ENCODE measurements at places on chromosomes 3 and 15.

GRCh38 chr3:29514912-29515311 lies 234.0 kb downstream of the RBMS3 start:
- no peak for DNase-seq

DNA sequence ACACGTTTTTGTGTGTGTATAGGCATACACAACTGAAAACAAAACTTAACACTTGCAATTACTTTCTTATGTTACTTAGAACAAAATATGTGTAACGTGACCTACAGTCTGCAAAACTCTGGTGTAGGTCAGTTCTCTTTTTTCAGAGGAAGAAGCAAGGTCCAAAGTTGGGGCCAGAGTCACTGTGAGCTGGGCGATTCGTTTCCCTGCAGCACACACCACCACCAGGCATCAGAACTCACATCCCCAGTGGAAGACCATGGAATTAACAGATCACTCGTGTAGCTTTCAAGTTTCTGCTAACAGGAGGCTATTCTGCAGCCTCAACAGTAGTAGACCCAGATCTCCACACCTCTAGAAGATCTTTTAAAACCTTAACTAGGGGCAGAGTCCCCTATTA lies 25.8 kb downstream of the ANP32A start:
- no peak for DNase-seq

- DNase-seq: no peak
Observed at GRCh38 chr15:92625251-92625980, 30.2 kb downstream of the FAM174B start.

DNA sequence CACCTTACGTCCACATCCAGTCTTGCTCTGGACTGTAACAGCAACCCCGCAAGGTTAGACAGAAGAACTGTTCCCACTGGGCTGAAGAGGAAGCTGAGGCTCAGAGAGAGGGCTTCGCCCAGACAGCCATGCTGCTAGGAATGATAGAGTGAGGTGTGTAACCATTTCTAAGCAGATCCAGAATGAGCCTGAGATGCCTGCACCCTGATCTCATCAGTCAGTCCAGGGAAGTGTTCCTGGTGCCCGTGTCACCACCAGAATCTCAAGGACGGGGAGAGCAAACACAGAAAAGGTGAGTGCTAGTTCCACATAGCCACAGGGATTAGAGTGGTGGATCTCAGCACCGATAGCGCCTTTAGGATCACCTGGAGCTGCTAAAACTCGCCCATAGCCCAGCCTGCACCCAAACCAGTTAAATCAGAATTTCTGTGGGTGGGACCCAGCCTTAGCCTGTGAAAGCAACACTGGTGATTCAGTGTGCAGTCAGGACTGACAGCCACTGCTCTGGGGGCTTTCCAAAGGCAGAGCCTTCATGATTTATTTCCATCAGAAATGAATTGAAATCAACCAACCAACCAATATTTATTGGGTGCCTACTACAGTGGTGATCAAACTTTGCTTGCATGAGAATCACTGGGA lies 12.3 kb downstream of the ISLR start:
- no peak for DNase-seq

- no peak for DNase-seq
Observed at GRCh38 chr3:15241341-15241740, 35.3 kb downstream of the CAPN7 start.

Measured in stimulated activated CD8-positive, alpha-beta memory T cell treated with anti-CD3 and anti-CD28 coated beads, Interleukin-15, amount 100 ng/mL, for 24 hours (primary cell).